Osteocyte (in vitro differentiated cells): ENCODE measurements at places on chromosomes 12 and 14.

DNA sequence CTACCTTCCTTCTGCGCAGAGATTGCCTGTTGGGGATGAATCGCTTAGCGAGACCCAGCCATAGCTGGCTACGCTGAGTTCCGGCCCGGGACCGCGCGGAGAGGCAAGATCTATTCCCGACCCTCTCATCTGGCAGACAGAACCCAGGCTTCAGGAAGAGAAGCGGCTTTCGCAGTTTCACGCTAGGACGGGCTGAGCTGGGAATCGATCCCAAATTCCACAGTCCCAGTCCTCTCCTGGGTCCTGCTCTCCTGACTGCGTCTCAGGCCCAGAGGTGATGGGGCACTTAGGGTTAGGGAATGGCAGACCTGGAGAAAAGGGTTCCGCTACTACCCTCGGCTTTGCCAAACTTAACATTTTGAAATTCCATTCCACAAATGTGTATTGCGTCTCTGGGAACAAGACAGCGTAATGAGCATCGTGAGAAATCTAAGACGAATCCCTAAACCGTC, 2.8 kb downstream of the PTPN21 start:
- H3K4me1 ChIP-seq, result peaks cover 34% of the 10 kb centered on the region
- no peak for DNase-seq
- H3K27ac ChIP-seq, result peak overlapping the region; percentile 71
- H3K27me3 ChIP-seq, result no peaks in the 10 kb centered on the region
- H3K36me3 ChIP-seq, result peaks cover 17% of the 10 kb centered on the region

DNA sequence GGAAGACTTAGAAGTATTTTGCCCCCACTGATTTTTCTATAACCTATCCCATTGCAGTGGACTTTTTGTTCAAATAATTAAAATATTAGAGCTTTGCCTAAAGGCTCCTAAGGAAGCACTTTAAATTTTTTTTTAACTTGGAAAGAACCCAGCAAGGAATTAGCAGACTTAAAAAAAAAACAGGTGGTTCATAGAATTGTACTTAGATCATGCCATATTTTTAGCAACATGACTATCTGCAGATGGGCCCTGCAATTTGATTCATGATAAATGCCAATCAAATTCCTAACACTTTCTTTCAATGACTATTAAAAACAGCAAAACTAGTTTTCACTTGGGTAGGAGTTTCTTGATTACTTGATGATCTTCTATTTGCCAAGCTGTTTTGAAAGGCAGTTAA, 11.5 kb downstream of the ADAMTS20 start:
- H3K27ac ChIP-seq, result no peak overlapping the region
- no peak overlapping the region for H3K4me3 ChIP-seq
- no peaks in the 10 kb centered on the region for H3K36me3 ChIP-seq

- H3K27ac ChIP-seq, result no peak overlapping the region
- peaks cover 4% of the 10 kb centered on the region for H3K4me1 ChIP-seq
- H3K27me3 ChIP-seq, result peaks cover 12% of the 10 kb centered on the region
- H3K4me3 ChIP-seq, result no peak overlapping the region
- DNase-seq, result no peak
These were observed 97.2 kb downstream of the NT5DC3 start for GRCh38 chr12:103743788-103744187.

GRCh38 chr12:13948621-13949020, 32.8 kb downstream of the GRIN2B start:
- no peaks in the 10 kb centered on the region for H3K36me3 ChIP-seq
- H3K4me3 ChIP-seq, result no peak overlapping the region
- H3K27me3 ChIP-seq, result no peaks in the 10 kb centered on the region
- DNase-seq, result no peak
- H3K27ac ChIP-seq, result no peak overlapping the region

- H3K27me3 ChIP-seq, result peaks cover 5% of the 10 kb centered on the region
- H3K4me1 ChIP-seq, result peaks cover 2% of the 10 kb centered on the region
- H3K36me3 ChIP-seq, result peaks cover 11% of the 10 kb centered on the region
- DNase-seq, result no peak
These were observed 14.3 kb downstream of the MCRS1 start for GRCh38 chr12:49553512-49554088.

- H3K27me3 ChIP-seq, result no peaks in the 10 kb centered on the region
- no peaks in the 10 kb centered on the region for H3K4me1 ChIP-seq
- no peak overlapping the region for H3K27ac ChIP-seq
- H3K36me3 ChIP-seq, result peaks cover 34% of the 10 kb centered on the region
These were observed 110.2 kb downstream of the KTN1 start for GRCh38 chr14:55689981-55690871.

- peak overlapping the region; percentile 99 for H3K27ac ChIP-seq
- H3K36me3 ChIP-seq, result peaks cover 26% of the 10 kb centered on the region
- H3K4me3 ChIP-seq, result peak overlapping the region; percentile 92
These were observed 687 bp upstream of the RPS29 start for GRCh38 chr14:49586673-49587460.

DNA sequence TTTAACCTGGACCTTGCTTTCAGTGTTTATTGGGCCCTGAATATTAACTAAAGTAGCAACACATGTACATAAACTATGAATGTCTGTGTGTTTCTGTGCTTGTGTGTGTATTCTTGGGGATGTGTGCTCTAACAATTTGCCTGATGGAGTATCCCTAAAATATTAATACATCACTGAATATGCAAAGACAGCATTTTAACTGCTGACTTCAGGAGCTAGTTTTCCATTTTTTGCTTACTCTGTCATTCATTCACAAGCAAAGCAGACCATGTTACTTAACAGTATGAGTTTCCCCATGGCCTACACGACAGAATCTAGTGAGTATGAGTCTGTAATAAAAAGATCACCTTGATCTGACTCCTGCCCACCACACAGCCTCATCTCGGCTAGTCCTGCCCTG, 402.8 kb downstream of the BCAT1 start:
- DNase-seq, result no peak
- H3K36me3 ChIP-seq, result no peaks in the 10 kb centered on the region
- H3K4me1 ChIP-seq, result peaks cover 4% of the 10 kb centered on the region
- no peak overlapping the region for H3K27ac ChIP-seq
- no peaks in the 10 kb centered on the region for H3K27me3 ChIP-seq

DNA sequence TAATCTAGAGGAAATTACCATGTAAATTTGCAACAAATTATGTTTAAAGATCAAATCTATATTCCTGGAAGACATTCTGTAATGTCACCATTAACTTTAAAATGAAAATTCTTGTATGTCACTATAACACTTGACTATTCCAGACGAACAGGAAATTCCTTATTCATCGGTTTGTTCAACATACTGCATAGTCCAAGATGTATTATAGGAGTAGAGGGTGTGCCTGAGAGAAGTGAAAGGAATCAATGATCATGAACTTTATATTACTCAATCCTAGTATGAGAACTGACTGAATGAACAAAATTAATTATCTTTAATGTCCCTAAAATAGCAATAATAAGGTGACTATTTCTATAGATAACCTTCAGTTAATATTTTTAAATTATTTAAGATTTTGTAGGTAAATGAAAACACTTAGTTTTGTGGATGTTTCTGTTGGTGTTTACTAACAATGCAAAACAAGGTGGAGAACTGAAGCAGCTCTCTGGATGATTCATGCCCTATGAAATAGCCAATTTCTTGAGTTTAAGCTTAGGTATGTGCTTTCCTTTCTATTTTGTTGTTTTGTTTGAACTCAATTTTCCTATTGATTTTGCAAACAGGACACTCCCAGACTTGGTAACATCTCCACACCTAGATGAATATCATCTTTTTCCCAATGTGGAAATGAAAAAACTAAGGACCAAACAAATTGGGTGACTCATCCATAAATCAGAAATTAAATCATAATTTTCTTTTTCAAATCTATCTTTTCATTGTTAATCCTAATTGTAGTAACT, 18.2 kb upstream of the ITPR2 start:
- no peak overlapping the region for H3K4me3 ChIP-seq
- H3K27me3 ChIP-seq, result peaks cover 17% of the 10 kb centered on the region
- DNase-seq, result no peak
- no peaks in the 10 kb centered on the region for H3K36me3 ChIP-seq

- H3K36me3 ChIP-seq, result peaks cover 15% of the 10 kb centered on the region
- H3K4me3 ChIP-seq, result no peak overlapping the region
- no peaks in the 10 kb centered on the region for H3K27me3 ChIP-seq
- peaks cover 22% of the 10 kb centered on the region for H3K4me1 ChIP-seq
- DNase-seq, result no peak
These were observed 2.4 kb downstream of the EAPP start for GRCh38 chr14:34536951-34537676.

DNA sequence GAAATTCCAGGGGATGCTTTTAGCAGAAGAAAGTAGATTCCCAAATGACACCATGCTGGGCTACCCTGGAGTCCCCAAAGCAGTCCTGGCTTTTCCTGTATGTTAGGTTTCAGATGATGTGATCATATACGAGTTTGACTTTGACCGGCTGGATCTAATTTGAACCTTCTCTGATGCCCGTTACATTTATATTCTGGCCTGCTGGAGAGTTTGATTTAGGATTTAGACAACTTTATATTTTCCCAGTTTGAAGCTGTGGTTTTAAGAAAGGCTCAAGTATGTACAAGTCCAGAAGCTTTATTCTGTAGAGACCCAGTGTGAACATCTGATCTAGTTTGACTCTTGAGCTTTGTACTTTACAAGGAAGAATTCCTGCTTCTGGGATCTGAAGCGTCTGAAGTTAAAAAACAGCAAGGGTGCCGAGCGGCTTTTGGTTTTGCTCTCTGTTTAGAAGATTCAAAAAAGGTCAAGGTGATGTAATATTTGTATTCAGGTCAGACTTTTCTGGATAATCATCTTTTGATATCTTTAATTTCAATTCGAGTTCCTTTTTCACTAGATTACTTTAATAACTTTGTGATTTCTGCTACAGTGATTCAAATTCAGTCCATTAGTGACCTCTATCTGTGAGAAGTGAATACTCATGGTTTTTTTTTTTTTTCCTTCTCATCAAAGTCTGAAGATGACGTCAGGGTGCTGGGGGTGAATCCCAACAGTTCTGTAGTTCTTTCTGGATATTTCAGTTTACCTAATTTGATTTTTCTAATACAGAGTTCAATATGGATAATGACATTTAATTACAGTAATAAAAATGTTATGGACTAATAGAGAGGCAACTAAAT, 6.3 kb downstream of the FLRT2 start:
- H3K4me1 ChIP-seq, result peaks cover 67% of the 10 kb centered on the region
- no peak for DNase-seq
- no peaks in the 10 kb centered on the region for H3K27me3 ChIP-seq
- H3K4me3 ChIP-seq, result peak overlapping the region; percentile 92
- H3K27ac ChIP-seq, result peak overlapping the region; percentile 89
- H3K36me3 ChIP-seq, result peaks cover 20% of the 10 kb centered on the region

- H3K4me1 ChIP-seq, result no peaks in the 10 kb centered on the region
- H3K36me3 ChIP-seq, result peaks cover 22% of the 10 kb centered on the region
- DNase-seq, result no peak
- no peaks in the 10 kb centered on the region for H3K27me3 ChIP-seq
These were observed 16.1 kb downstream of the SDS start for GRCh38 chr12:113387631-113388030.
